Coronary artery (tissue), 2 donors: ENCODE measurements at places on chromosomes 6 and 20.

DNA sequence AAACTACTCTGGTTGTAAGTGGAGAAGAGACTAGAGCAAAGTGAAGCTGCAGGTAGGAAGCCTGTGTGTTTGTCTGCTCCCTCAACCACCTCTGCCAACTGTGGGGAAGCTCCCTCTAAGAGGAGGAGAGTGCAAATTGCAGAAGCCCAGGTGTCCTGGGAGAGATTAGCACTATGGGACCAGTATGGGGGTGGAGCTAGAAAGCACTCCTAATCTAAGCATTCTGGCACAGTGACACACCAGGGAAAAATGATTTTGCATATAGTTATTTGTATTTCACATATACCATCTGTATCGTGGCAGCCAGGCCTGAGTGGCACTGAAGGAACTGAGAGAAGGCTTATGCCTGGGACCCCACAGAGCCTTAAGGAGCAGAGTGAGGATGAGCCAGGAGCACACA is 12.8 kb downstream of the GSTA1 start:
- DNase-seq, result no peak

DNA sequence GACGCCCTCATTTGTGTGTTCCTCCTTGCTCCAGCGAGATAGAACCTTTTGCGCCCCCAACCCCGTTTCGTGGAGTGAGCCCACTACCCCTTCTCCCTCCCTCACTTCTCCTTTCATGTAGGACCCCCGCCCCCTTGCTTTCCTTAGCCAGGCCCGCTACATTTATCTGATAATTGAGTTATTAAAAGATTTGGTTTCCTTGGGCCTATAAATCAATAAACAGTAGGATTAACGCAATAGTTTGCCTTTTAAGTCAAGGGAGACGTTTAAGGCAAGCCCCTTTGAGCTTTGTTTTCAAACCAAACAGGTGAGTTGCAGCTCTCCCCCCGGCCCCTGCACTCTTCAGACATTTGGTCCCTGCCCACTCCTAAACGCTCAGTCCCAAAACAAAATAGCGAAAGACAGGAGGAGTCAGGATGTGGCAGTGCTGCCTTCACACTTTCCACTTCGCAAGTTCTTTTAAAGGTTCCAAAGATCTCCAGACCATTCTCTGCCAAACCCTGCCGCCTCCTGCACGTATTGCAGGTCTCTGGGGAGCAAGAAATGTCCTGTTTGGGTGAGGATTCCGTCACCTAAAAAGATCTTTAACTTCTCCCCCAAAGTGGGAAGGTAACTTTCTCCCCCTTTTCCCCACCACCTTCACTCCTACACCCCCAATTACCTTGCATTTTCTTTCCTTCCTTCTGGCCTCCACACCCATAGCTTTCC is 27.6 kb downstream of the TFAP2B start:
- no peak for DNase-seq

DNA sequence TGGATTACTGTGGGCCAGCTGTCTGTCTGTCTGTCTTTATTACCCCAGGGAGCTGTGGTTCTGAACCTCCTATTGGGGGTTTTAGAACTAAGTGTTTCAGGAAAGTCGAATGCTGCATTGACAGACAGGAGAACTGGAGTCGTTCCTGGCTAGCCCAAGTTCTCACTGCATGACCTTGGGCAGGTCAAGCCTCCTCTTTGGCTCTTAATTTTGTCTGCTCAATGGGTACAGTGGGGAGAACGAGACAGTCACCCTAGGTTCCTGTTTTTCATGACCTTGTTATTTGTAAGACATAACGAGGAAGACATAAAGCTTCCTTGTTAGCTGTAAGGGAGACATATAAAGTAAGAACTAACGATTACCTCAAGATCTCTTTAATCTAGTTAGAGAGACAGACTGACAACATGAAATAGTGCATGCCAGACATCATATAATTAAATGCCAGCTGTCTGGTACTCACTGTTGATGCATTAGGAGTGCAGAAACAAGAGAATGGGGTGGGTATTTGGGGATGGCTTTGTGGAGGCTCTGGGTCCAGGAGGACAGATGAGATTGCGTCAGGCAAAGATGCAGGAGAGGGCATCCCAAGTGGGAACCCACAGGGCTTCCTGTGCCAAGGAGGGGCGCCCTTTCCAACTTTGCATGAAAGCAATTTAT is 3.7 kb upstream of the CCDC167 start:
- no peak for DNase-seq

DNA sequence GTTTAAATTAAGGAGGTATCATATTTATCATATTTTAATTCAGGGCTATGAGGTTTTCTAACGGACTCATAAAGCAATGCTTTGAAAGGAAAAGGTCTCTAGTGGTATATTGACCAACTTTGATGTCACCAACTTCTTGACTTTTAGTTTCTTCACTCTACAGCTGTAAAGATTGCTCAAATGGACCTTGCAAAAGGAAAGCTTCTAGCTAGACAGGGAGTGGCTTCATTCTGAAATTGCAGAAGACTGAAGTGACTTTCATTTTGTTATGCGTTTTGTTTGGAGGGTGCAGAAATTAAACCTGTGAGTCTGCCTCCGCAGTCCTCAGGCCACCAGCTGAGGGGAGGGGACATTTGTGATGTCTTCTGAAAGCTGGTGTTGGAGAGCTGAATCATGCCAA is 95.7 kb downstream of the SLC24A3 start:
- no peak for DNase-seq

GRCh38 chr20:59159091-59159490 is 4.5 kb upstream of the ZNF831 start:
- DNase-seq, result no peak

DNA sequence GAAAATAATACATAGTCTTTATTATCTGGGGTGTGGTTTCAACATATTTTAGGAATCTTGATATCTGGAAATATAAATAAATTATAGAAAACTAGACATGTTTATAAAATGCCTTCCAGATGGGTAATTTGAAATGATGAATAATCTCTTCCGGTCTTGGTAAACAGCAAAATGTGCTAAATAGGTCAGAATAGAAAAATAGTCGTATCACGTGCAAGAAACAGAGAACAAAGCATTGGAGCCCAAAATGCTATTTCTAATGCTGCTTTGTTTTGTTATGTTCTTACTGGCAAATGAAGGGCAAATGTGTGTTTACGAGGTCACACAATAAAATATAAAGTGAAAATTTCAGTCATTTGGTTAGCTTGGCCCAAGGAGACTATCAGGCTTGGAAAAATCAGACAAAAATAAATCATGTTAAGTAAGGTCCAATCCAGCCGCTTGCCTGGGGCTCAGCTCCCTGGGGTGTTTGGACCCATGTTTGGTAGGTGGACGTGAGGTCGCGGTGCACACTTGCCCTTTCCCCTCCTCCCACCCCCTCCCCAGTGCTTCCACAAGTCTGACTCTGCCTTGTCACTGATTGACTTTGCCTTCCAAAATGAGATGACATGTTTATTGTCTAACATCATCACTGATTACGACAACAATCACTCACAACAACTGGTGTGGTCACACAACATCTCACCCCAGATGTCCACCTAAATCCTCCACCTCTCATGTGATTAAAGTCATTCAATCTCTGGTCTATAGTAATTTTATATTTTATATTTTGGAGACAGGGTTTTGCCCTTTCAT is 56.0 kb downstream of the RIN2 start:
- DNase-seq, result no peak

DNA sequence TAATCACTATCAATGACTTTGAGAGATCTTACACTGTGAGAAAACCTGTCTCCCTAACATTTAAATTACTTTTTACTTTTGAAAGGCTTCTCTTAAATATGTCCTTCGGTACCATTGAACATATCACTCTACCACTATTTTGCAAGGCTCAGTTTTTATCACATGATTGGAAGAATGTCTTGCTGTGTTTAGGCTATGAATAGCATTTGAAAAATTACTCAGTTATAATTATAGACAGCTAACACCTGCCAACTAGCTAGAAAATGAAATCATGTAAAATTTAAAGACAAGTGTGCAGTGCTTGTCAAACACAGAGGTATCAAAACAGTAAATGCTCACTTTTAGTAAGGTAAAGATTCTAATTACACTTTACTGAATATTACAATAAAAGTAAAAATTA is 11.0 kb downstream of the SESN1 start:
- no peak for DNase-seq
